Activated CD4-positive, alpha-beta T cell treated with anti-CD3 and anti-CD28 coated beads, Interleukin-2, amount 50 U/mL, for 24 hours (primary cell): ENCODE measurements at places on chromosomes 1 and 21.

DNA sequence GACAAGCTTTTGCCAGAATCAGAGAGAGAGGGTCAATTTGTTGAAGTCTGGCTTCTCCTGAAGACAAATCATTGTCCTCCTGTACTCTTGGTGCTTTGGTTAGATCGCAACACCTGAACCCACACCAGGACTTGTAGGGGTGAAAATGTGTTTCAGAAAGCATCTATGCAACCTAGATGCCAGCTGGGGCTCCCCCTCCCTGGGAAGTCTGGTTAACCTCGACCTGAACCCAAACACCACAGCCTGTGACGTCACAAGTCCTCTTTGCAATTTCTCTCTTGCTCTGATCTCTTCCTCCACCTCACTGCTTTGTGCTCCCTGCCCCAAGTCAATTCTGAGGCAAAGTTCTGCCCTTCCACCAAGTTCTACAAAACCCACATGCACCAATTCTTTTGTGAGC, 42.8 kb upstream of the USP24 start:
- no peak for DNase-seq

DNA sequence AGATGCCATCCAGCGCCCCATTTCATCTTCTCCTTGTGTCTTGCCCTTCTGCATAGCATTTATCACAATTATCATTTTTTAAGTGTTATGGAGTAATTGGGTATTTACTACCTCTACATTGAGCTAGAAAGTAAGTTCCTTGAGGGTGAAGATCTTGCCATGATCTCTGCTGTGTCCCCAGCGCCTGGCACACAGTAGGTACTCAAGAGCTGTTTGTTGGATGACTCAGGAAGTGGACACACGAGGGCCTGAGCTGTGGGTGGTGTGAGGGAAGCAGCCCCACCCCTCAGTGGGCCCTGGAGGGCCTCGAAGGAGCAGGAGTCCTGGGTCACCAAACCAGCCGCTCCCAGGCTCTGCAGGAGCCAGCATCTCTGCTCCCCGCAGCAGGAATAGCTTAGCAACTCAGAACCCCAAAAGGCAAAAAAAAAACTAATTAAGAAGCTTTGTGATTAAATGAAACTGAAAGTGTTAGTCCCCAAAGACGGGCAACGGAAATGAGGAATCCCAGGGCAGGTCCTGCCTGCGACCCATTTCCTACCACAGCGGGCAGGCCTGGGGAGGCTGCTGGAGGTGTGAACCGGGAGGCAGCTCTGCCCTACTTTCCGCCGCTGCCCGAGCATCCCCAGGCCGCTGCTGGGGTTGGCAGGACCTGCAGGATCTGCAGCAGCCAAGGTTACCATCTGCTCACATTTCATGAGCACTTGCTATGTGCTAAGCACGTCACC, 87.7 kb downstream of the LACTBL1 start:
- no peak for DNase-seq

GRCh38 chr1:203591626-203592025, 35.0 kb upstream of the ATP2B4 start:
- no peak for DNase-seq

DNA sequence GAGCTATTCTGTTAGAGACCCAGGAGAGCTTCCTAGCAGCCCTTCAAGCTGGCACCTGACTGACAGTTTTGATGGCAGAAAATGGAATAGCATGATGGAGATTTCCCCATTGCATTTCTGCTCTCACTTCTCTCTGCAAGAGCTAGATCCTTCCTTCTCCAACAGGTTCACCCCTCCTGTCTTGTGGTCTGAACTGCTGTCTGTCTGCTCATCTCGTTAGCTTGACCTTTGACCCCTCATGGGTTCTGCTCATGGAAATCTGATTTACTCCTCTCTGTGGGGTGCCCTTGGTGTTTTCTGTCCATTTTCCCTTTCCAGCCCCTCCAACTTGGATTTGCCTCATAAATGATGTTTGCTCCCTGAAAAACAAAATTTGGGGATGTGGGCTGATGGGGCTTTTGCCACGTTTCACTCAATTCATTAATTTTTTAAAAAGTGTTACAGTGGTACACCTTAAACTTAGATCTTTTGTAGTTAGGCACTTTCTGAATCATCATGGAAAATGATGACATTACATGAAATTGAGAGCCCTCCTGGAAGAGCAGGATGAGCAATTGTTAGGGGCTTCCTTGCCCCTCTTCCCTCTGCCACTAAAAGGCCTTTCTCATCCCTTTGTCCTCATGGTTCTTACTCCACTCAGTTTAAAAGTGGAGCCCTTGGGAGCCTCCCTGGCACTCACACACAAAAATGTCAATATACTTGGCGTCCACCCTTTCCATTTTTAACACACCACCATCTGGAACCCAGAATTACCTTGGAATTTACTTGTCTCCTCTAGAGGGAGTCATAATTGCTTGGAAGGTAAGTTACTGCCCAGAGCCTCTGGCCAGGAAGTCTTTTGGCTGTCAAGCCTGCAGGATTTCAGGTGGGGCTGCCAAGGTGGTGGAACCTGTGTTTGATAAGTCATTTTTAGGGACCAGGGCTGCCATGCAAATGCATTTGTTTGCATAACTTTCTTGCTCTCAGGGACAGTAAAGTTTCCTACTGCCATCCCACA, 31.9 kb upstream of the IL19 start:
- DNase-seq, result no peak

- DNase-seq, result no peak
Observed at GRCh38 chr1:211566431-211567025, 12.4 kb downstream of the SLC30A1 start.

GRCh38 chr1:6414443-6414844, 5.3 kb downstream of the HES2 start:
- DNase-seq, result peak; percentile 53

- DNase-seq, result no peak
Observed at GRCh38 chr1:188708795-188709535, 1768.7 kb downstream of the BRINP3 start.

DNA sequence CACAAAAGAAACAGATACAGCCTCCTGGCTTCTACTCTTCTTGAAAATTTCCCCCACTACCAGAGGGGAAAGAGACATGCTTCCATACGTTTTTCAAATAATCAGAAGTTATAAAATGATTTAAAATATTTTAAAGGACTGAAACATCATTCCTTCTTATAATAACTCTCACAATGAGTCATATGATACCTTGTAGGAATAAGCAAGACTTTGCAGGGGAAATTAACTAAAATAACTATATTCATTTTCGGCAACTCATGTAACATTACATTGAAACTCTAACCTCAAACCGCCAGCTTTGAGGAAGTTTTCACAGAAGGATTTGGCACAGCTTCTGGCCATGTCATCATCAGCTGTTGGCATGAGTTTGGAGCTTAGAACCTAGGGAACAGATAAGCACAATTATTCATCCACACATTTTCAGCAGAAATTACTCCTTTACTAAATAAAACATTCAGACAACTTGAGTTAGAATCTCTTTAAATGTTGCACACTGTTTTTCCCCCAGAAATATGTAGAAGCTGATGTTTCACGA, 85.9 kb downstream of the USP24 start:
- no peak for DNase-seq

DNA sequence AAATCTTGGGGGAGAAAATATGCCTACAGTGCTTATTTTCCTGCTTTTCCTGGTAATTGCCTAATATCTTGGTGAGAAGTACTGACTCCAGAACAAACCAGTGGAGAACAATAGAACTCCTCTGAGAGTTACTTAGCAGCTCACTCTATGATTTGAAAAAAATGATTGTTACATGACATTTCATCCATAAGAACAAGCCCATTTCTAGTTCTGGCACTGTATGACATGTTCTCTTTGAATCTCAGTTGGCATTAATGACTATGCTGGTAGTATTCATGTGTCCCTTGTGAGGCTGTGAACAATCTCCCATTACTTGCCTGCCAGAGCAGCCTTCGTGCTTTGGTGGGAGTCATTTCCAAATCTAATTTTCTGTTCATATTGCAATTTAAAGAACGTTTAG, 58.0 kb downstream of the CLIC4 start:
- no peak for DNase-seq

DNA sequence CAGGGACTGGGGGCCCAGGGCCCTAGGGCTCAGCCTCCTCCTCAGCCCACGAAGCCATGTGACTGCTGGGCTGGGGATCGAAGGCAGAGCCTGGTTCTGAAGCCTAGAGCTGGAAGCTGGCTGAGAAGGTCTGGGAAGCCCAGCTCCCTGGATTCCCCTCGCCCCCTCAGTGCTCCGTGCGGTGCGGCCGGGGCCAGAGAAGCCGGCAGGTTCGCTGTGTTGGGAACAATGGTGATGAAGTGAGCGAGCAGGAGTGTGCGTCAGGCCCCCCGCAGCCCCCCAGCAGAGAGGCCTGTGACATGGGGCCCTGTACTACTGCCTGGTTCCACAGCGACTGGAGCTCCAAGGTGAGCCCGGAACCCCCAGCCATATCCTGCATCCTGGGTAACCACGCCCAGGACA, 9.1 kb downstream of the ADAMTSL4 start:
- DNase-seq, result no peak

DNA sequence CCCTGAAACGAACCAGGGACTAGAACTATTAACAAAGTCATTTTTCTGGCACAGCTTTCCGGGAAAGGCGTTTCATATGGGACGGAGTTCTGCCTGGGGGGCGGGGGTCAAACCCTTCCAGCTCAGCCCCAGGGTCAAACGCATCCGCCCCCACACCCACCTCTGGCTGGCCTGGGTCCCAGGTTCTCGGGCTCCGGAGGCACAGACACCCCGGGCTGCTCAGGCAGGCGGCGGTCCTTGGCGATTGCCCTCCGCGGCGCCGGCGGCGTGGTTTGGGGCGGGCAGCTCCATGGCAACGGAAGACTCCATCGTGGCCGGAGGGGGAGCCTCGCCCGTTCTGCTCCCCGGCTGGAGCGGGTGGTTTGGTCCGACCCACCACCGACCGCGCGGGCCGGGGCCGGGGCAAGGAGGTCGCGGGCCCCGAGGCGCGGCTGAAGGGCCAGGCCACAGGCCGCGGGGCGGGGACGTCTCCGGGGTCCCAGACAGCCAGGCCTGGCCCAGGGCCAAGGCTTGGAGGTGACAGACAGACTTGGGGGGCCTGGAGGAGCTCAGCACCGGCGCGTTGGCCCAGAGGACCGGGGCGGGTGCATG, at the start of gene CFAP74:
CFAP74 (minus strand) TSS at position 246 of the 591 bp plus-strand sequence. CDS start 12,830 bp downstream, outside the sequence.
- DNase-seq, result no peak

GRCh38 chr1:80170811-80171485, 1164.4 kb upstream of the ADGRL4 start:
- no peak for DNase-seq

GRCh38 chr1:27153549-27153886, 1.4 kb downstream of the SLC9A1 start:
- DNase-seq, result no peak

- DNase-seq, result no peak
Observed at GRCh38 chr1:200029822-200030152, 2.3 kb downstream of the NR5A2 start.

DNA sequence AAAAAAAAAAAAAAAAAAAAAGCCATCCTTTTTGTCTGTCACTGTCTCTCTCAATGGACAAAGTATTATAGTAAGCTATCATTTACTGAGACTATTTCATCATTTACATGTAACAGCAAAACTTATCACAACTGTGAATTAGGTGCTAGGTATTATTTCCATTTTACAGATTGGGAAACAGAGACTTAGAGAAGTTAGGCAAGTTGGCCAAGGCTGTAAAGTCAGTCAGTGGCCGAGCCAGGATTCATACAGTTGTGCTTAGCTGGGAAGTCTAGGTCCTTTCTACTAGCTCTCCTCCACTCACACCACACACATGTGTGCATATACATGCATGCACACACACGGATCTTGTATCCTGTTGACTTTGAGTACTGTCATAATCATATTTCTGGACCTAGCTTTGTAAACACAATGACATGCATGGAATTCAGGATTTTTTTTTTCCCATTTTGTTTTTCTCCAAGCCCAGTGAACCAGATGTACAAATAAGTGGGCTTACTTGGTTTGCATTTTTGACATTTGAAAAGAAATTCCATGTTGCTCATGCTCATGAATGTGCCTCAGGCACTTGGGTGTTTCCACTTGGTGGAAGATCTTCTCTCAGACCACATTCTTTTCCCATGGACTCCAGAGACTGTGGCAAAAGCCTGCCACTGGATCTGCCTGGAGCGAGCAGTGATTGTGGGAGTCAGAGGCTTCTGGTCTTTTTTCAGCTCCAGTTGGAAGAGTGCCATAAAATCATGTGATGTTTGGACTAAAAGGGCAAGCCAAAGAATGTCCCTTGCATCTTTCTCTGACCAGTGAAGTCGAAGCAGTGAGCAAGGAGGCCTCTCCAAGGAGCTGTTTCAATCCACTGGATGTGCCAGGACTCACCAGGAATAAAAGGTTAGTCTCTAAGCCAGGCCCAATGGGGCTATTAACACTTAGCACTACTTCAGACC, 61.7 kb upstream of the DNAJC6 start:
- DNase-seq, result no peak

GRCh38 chr1:71080739-71081696, at the start of gene ZRANB2:
Gene ZRANB2, minus strand, starts transcription at chr1:71081035. Its CDS starts 40 bp downstream, at chr1:71080995.
- peak; percentile 91 for DNase-seq

GRCh38 chr1:235504122-235504493, at the start of gene B3GALNT2:
Gene B3GALNT2, minus strand, starts transcription at chr1:235504452. Its CDS starts 200 bp downstream, at chr1:235504252.
- no peak for DNase-seq

DNA sequence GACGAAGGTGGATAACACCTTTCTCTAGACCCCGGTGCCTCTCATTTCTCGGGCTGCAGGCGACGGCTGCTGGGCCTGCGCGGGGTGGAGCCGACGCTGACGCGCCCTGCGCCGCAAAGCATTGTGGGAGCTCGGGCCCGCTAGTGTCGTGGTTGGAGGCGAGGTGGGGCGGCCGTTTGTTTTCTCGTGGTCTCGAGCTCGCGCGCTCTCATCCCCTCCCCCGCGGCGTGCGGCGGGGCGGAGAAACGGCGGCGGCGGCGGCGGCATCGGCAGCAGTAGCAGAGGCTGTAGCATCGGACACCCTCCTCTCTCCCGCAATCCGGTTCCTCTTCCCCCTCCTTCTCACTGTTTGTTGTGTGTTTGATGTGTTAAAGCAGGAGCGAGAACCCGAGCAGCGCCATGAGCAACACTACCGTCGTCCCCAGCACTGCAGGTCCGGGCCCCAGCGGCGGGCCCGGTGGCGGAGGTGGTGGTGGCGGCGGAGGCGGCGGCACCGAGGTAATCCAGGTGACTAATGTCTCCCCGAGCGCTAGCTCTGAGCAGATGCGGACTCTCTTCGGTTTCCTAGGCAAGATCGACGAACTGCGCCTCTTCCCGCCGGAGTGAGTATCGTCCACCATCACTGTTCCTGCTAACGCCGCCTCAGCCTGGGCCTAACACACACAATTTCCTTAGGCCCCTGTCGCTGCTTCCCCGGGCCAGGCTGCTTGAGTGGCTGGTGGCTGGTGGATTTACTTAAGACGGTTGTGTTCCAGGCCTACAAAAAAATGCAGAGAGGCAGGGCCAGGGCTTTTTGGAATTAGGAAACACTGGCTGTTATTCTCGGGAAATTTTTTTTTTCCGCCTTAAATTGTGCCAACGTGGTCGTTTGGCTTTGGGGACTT, at the start of gene SRSF11:
SRSF11 (plus strand) TSS at position 143 of the 884 bp plus-strand sequence; CDS start at position 400, 257 bp downstream.
- peak; percentile 96 for DNase-seq
